ENCODE measurements at places on chromosomes 7 and 10.

DNA sequence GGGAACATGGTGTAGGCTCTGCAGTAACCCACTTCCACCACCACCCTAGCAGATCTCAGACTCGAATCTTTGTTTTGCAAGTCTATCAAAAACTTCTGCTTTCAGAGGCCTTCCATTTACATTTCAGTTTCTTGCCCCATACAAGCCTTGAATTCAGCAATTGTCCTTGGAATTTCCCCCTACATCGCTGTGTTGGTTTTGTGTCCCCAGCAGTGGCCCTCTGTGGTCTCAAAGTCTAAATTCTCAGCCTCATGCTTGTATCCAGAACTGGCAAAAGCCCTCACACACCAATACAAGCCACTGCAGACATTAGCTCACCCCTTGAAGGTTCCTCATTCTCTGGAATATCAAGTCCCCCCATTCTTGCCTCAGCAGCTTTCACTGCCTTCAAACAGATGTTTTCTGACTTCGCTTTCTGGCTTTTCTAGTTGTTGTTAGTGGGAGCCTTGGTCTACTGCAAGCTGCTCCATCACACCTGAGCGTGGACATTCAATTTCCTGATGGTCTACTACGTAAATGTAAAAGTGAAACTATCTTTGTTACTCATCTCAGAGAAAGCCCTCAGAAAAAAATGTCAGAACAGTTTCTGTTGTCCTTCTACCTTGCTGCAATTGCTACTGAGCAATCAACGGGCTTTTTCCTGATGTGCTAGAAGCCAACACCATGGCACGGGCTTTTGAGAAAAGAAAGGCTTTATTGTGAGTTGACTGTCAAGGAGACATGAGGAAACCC is 1.8 kb upstream of the NUB1 start:
- DNase-seq = no peak

GRCh38 chr7:157930926-157931466 is 594.2 kb downstream of the DNAJB6 start:
- DNase-seq = no peak

- DNase-seq = no peak
Measured at GRCh38 chr10:92844746-92845145, 3.6 kb upstream of the EXOC6 start.

- DNase-seq = no peak
Measured at GRCh38 chr10:33365871-33366411, 31.5 kb upstream of the NRP1 start.

DNA sequence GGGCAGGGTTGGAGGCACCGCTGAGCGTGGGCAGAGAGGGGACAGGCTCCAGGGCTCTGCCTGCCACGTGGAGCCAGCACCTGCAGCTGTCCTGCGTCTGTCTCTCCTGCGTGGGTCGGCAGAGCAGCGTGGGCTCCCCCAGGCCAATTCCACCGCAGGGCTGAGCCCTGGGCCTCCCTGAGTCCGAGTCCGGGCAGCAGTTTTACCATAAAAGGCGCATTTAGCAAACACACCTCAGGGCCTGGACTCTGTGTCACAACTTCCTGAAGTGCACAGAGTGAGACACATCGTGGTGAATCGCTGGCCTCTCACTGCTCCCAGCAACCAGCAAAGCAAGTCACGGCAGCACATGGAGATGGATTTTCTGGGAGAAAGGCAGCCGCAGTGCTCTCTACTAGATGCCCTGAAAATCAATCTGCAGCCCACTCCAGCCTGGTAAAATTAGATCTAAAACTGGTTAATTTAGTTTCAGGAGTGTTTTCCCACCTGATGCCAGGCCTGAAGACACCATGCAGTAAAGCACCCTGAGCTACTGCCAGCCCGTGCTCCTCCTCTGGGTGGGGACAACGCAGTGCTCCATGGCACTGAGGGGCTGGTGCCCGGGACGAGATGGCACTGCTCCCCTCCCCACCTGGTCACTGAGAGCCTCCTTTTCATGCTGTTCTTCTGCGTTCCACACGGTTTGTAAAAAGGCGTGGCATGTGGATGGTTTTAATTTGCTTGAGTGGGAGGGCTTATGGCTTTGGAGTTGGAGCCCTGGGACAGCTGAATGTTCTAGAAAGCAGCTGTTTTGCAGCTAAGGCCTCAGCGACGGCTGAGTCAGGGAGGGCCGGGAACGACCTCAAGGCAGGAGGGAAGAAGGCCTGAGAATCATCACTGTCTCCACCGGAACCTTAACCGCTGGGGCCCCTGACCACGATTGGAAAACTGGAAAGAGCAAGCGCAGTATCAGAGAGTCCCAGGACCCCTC is 336.9 kb downstream of the ADARB2 start:
- DNase-seq = no peak

DNA sequence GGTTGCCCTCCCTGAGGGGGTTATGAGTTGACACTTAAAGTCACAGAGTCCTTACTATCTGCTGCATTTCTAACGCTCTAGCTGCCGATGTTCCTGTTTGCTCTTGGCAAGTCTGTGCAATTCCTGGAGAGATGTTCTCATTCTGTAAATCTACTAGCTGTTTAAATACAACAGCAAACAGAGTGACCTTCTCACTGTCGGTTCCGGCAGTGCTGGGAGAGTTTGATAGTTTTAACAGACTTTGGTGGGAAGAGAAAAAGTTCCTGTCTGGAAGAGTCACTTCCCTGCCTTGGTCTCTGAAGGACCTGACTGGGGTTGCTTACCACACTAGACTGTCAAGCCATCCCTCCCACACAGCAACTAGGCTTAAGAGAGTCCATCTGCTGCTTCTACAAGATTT is 63.3 kb upstream of the ELMO1 start:
- DNase-seq = no peak

- no peak for DNase-seq
Measured at GRCh38 chr7:3616306-3616705, 315.3 kb downstream of the SDK1 start.

- no peak for DNase-seq
Measured at GRCh38 chr10:126058104-126058503, 161.7 kb downstream of the FANK1 start.

DNA sequence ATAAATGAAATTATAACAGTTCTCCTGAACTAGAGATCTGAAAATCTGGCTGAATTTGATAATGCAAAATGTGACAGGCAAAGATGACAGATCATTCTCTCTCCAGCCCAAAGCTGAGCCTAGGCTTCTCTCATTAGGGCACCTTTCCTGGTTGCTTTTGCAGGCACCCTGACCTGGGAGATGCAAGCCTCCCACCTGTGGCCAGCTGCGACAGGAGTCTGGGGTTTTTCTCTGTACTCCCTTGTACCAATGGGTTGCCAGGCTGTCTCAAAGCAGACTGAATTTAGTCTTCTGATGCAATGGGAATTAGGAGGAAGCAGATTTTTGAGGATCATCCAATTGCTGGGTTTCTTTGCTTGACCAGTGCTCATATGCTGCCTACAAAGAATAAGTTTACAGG is 85.0 kb upstream of the EFCAB10 start:
- no peak for DNase-seq

GRCh38 chr7:22868509-22868908 is 45.9 kb upstream of the TOMM7 start:
- no peak for DNase-seq

DNA sequence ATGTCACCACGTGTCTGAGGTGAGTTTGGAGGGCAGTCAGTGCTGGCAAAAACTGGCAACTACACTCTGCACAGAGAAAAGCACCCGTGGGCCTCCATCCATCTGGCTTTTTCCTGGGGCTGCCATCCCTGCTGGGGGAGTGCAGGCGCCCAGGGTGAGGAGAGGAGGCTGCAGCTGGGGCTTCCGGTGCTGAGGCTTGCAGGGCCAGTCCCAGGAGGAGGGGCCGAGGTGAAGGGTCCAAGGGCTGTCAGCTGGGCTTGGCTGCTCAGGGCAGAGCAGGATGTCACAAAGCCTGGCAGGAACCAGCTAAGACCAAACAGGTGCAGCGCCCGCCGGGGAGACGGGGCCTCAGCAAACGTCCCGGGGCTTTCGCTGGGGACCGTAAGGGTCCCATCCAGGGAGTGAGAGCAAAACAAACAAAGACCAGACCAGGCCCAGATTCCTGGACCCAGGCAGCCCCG is 77.2 kb downstream of the CFAP46 start:
- no peak for DNase-seq

DNA sequence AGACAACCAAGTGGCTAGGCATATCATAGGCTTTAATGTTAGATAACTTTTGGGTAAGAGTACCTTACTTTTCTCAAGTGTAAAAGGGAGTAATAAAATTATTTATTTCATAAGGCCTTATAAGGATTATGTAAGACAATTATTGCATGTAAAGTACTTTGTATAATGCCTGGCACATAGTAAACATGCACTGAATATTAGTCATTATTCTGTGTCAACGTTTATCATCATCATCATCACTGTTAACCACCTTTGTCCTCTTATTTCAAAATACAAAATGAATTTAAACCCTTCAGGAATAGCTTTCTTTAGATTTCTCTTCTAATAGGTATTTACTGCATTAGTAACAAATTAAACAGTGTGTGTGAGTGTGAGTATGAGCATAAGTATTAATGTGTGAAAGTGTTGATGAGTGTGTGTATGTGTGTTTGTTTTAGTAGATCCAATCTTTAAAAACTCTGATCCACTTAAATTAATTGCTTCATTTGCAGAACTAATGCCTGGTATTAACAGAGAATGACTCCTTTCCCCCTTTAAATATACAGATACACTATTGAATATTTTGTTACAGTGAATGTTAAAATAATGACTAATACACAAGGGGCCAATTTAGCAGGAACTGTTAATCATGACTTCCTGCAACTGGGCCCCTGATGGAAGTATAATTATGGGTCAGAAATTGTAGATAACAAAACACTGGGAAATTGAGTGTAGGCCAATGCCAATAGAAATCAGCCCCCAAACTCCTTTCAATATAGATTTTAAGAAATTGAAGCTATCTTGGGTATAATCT is 213.3 kb upstream of the FZD8 start:
- no peak for DNase-seq

GRCh38 chr10:17415046-17415658 is 39.2 kb downstream of the ST8SIA6 start:
- peak; percentile 17 for DNase-seq

- DNase-seq = no peak
Measured at GRCh38 chr10:15461353-15462108, 90.4 kb upstream of the FAM171A1 start.

DNA sequence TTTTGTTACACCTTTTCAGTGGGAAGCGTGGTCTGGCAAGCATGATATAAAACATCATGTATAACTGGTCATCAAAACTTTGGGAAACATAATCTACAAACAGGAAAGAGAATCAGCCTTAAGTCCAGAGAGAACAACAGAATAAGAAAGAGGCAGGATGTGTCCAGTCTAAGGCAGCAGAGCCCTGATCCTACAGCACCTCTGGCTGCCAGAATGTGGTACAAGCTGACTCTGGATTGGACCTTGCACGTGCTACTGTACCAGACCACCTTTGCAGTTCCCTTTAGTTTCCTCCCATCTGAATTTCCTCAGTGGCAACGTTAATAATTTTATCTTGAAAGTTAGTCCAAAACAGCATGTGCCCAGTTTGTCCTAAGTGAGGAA is 824.6 kb upstream of the IGFBP3 start:
- DNase-seq = no peak

DNA sequence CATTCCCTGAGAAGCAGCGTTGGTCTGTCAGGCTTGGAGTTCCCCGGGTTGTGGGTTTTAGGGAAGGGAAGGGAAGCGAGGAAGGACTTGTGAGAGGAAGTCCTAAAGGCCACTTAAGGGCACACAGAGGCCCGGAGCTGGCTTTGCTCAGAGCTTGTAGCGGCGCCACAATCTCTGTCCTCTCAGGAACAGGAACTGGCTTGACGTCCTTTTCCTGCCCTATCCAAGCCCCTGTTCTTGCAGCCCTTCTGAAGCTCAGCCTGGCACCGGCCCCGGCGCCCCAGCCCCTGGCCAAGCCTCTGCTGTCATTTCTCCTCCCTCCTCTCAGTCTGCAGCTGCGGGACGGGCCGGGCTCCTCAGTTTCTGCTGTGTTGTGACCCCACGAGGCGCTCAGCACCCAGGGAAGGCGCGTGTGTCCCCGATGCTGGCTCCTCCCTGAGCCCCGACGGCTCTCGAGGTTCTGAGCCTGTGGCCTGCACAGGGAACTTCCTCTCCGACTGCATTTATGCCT is at the start of gene GIMAP8:
Gene GIMAP8 (plus strand): TSS at position 140 of the 511 bp plus-strand sequence. CDS start 16,069 bp downstream, outside the sequence.
- DNase-seq = no peak

DNA sequence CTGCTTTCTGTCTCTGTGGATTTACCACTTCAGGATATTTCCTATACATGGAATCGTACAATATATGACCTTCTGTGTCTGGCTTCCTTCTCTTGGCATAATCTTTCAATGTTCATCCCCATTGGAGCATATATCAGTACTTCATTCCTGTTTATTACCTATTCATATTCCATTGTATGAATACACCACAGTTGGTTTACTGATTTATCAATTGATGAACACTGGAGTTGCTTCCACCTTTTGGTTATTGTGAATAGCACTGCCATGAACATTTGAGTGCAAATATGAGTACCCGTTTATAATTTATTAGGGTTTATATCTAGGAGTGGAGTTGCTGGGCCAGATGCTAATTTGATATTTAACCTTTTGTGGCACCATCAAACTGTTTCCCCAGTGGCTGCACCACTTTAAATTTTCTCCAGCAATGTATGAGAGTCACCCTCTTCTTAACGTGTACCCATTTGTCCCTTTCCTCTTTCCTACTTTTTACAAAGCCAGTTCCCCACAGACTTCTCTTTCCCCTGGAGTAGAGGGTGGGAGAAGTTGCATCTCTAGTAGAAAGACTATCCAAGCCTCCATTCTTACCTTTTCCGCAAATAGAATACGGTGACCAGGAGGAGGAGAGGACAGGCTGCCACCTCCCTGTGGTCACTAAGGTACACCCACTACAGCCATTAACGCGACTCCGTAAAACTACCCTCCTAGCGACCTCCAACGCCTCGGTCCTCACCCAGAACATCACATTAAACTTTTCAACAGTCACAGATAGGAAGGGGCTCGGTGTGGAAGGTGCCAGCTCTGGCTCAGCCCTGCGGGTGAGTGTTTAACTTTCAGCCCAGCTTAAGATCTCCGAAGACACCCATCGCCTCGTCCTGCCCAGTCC is 25.6 kb downstream of the SCD start:
- DNase-seq = no peak

DNA sequence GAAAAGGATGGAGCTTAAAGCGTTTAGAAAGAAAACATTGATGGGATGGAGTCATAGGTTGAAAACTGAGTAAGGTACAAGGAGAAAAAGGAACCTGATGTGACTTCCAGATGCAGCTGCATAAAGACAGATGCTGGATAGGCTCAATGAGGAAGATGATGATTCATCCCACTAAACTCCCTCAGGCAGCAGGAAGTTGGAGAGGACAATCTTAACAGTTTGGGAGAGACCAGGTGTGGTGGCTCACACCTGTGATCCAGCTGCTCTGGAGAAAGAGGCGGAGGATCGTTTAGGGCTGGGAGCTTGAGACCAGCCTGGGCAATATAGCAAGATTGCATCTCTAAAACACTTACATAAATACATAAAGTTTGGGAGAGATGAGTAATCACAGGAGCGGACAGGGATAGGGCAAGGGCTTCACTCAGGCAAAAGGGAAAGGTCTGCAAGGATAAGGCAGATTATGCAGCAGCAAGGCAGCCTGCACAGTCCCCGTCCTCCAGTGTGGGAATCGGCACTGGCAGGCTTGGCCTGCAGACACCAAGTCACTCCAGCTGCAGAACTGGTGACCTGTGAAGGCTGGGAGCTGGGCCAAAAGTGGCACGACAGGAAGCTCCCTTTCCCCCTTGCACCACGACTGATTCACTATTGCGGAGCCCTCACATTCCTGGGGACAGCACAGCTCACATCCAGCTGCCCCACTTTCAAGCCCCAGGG is 438.5 kb downstream of the GRID1 start:
- DNase-seq = no peak
